Smooth muscle cell of the brain vasculature (primary cell): ENCODE measurements at places on chromosomes 6 and 20.

GRCh38 chr20:18144541-18145099, 7.0 kb downstream of the KAT14 start:
- no peak for DNase-seq

GRCh38 chr6:21874372-21874771, 280.8 kb downstream of the SOX4 start:
- DNase-seq, result no peak

DNA sequence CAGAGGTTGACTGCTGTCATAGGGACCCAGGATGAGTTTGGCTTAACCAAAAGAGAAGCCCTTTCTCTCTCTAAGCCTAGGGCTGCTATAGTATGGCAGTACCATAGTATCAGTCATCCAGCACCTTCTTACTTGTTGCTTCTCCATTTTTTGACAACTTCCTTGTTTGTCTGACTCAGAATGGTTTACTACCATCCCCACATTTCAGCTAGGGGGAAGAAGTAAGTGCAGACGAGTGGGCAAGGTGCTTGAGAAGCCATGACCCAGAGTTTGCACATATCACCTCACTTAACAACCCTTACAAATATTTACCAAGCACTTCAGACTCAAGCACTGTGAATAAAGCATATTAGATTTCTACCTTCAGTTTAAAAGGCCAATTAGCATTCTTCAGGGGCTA, 289.9 kb upstream of the TSHZ2 start:
- no peak for DNase-seq

GRCh38 chr6:56714273-56714672, 71.6 kb upstream of the DST start:
- no peak for DNase-seq

GRCh38 chr6:154489822-154490221, 20.7 kb downstream of the CNKSR3 start:
- no peak for DNase-seq

DNA sequence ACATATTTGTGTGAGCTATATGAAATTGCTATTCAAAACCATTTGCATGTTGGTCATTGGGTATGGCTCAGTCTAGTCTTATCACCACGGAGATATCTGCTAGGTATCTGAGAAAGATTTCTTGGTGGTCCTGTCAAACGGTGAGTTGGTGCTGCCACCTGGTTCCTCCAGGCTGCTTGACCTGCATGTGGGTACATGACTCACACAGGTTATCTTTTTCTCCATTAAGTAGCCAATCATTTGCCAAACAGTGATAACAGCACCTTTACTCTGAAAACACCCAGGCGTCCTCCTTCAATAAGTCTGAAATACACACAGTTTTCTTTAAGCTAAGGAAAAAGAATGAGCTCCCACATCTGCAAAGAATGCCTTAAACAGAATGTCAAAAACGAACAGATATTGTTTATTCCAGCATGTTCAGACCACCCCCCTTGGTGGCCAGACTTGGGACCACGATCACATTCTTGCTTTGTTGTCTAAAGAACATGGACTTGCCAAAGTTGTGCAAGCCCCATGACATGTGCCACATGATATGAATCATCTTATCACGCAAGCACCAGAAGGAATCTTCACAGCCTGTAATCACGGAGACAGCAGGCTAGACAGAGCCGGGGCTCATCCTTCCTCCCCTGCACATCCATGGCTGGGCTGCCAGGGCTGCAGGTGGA, 200.7 kb upstream of the THBS2 start:
- DNase-seq, result peak; percentile 49

DNA sequence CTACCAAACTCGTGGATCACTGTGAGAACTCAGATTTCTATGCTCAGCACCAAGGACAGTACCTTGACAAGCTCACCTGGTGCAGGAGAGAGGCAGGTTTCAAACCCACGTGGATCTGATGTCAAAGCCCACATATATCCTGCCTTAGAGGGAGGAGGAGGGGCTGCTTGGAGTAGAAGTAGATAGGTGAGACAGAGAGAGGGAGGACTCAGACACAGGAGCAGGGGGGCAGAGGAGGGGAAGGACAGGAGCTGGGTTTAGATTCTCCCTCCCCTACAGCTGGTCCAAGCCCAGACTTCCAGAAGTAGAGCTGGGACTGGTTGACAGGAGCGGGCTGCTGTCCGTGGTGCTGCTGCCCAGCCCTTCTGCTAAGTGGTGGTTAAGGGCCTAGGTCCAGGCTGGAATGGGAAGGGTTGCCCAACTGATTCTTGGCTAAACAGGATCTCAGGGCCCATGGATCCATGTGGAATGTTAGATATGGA, 77.5 kb downstream of the CDH22 start:
- no peak for DNase-seq

- DNase-seq, result no peak
Observed at GRCh38 chr20:46434597-46434996, 28.2 kb upstream of the ELMO2 start.

DNA sequence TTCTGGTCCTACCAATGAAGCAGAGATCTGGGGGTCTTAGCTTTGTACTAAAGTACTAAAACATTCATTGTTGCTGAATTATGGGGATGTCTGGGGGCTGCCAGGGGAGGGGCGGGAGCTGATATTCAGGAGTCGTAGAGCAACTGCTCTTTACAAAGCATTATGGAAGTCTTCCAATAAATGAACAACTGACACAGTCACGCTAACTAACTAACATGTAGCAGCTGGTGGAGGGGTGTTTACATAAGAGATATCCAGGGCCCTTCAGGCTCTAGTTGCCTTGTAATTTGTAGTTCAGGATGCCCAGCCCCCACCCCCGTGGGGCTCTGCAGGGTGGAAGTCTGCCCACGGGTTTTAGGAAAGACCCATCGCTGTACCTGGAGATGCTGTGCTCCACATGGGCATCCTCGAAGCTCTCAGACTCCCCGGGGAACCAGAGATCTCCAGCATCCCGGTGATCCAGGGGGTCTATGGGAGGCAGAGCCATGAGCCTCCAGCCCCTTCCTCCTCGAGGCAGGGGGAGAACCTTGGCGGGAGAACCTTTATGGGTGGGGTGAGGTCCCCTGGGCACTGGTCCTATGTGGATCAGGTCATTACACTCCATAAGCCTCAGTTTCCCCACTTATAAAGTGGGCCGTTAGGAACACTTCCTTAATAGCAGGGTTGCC, 3.4 kb downstream of the TREM2 start:
- DNase-seq, result no peak

- no peak for DNase-seq
Observed at GRCh38 chr6:75602246-75603105, 796 bp downstream of the SENP6 start.

DNA sequence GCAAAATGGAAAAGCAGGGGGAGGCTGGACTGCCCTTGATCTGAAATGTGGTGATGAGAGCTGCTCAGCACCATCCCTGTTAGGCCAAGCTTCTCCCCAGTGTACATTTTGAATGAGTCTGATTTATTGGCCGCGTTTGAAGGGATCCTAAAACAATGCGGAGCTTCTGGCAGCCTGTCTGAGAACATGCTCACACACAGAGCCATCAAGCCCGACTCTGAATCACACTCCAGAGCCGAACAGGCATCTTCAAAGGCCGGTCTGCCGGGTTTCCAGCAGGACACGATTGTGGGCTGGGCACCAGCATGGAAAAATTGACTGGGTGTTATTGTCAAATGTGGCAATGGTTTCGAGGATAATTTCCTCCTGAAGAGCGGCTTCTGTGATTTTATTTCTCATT, 235.9 kb downstream of the TFAP2C start:
- DNase-seq, result no peak

- no peak for DNase-seq
Observed at GRCh38 chr6:14977747-14978382, 268.0 kb upstream of the JARID2 start.

GRCh38 chr6:154569156-154569862, 58.8 kb upstream of the CNKSR3 start:
- no peak for DNase-seq

- DNase-seq, result no peak
Observed at GRCh38 chr20:11851646-11852045, 66.0 kb upstream of the BTBD3 start.

- no peak for DNase-seq
Observed at GRCh38 chr20:3819411-3820047, 818 bp upstream of the AP5S1 start.

DNA sequence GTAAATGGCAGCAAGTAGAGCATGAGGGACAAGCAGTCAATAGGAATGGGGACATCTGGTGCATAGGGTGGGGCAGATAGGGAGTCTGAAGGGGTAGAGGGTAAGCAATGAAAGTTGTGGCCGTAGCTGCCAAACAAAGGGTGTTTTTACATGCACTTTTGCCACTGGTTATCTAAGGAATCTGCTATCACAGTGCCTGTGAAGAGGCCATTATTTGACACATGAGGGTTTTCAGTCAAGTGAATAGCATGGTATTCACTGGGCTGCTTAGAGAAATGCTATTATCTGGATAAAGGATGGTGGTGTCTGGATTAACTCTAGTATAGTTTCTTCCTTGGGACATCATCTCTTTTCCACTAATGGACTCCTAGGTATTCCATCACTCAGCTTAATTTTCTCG, 118.2 kb downstream of the CARMIL1 start:
- DNase-seq, result no peak

DNA sequence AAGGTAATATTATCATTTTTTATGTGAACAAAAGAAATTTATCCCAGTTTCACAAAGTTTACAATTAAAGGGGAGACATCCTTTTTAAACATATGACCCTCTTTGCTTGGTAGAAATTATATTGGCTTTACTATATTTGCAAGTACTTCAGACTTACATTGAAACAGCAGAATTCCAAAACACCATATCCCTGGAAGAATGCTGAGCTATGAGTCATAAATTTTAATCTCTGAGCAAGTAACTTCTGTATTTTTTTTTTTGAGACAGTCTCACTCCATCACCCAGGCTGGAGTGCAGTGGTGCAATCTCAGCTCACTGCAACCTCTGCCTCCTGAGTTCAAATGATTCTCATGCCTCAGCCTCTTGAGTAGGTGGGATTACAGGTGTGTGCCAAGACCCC, 240.4 kb downstream of the TBC1D32 start:
- DNase-seq, result no peak

DNA sequence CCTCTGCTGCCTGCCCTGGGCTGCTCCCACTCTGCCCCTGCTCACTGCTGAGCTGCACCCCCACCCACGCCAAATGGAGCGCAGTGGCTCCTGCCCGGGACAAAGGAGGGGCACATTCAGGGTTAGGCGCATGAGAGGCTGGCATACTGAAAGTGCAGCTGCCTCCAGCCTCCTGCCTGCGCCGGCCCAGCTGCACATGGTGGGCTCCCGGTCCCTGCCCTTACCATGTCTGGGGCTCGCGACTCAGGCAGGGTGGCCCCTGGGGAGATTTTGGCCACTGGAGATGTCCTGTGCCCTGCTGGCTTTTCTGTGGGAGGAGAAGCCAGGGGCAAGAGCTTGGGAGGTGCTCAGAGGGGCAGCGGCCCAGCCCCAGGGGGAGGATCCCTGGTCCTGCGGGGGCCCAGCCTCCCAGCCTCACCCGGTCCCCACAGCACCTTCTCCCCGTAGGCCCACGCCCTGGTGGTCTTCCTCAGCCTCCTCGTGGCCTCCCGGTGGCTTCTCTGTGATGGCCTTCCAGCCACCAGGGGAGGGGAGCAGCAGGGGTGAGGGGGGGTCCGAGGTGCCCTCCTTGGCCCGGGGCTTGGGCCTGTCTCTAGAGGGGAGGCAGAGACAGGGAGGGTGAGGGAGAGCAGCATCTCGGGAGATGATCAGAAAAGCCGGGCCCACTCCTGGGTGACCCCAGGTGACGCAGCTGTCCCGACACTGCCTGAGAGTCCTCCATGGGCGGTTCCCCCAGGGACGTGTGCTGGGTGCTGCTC, 8.4 kb upstream of the CABLES2 start:
- DNase-seq, result no peak

DNA sequence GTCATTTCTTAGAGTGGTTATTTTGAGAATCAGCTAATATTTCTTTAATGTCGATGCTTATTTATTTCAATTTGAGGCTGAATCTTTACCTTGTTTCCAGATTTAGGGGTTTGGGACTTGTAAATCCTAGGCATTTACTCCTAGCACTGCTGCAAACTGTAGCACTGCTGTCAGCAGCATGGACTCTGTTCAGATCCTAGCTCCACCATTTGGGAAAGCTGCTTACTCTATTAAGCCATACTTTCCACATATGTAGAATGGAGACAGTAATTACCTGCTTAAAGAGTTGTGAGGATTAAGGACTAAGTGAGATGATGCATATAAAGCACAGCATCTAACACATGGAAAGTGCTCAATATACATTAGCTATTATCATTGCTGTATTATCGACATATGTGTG, 28.7 kb downstream of the TMEM242 start:
- DNase-seq, result no peak

DNA sequence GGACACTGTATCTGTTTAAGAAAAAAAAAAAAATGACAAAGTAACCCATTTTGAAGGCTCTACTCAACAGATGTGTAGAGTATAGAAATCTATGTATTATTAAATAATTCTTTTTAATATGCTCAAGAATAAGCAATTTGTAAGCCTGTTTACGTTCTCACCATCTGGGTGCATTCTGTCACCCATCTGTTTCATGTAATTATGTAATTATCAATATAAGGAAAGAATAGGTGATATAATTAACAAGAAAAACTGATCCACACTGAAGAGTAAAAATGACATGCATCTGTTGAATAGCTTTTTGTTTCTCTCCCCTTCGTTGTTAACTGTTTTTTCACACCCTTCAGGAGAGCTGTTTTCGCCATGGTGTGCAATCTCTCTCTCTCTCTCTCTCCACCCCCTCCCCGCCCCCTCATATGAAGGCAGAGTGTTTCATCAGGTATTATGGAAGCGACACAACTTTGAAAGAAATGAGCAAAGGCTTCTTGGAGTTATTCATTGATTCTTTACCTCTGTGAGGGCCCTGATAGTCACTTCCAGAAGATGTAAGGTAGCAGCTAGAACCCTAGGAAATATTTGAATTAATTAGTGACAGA, 154.3 kb upstream of the INSM1 start:
- DNase-seq, result no peak

- DNase-seq, result no peak
Observed at GRCh38 chr6:157097255-157097955, 225.9 kb downstream of the TMEM242 start.

- no peak for DNase-seq
Observed at GRCh38 chr6:85923013-85923430, 280.3 kb upstream of the SYNCRIP start.

DNA sequence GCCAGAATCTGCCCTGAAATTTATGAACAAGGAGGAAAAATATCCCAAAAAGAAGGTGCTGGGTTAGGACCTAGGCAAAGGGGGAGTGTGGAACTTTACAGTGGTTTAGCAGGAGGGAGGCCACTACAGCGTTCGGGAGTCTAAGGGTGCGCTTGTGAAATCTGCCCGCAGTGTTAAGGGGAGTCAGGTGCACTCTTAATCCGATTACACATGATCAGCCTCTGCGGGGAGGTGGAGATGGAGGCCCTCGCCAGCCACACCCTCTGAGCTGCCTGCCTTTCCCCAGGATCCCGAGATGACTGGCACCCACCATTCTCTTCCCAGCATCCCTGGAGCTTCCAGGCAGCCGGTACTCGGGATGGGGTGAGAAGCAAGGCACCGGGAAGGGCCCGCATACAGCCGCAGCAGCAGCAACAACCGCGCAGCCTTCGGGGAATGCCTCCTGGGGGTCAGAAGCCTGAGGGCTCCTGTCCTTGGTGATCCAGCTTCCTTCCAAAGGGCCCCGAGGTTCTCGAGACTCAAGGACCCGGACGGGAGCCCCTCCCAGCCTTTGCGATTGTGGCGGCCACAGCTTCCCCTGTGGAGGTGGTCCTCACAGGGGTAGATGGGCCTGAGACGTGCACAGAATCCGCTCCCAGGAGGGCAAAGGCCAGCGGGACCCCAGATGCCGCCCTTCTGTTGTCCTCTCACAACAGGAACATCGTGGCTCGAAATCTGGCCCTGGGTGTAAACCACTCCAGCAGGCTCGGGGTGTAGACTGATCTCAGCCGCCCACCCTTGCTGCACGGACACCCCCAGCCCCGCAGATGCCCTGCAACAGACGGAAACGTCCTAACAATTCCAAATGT, 57.3 kb upstream of the CST7 start:
- DNase-seq, result no peak

- DNase-seq, result no peak
Observed at GRCh38 chr6:6640926-6641325, 52.4 kb downstream of the LY86 start.
